Cortex of kidney (tissue), 1 donor: ENCODE measurements at places on chromosomes 7 and 10.

DNA sequence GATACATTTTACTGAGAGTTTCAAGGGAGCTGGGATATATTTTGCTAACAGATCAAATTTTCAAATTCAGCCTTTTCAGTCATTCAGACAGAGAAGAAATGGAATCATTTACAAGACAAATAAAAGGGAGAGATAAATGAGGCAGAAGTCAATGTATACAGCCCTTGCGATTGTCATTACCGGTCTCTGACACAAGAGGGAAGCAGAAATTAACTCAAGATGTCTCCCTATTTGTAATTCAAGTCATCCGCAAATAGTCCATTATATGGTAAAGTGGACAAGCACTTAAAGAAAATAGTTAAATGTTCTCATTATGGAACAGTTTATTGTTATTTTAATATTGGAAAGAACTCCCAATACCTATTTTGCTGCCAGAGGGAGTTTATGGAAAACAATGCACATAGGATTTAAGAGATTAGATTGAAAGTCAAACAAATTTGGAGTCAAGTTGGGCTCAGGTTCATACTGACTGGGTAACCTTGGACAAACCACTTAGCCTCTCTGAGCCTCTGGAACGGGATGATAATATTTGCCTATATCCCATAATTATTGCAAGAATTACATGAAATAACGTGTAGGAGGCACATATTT is 89.3 kb upstream of the PRKCQ start:
- no peak for DNase-seq

- no peak for DNase-seq
Measured at GRCh38 chr10:127347202-127347959, 151.0 kb upstream of the INSYN2A start.

- DNase-seq: no peak
Measured at GRCh38 chr7:149431486-149432120, 29.3 kb downstream of the ZNF777 start.

GRCh38 chr7:86846494-86847190 is 202.9 kb downstream of the GRM3 start:
- DNase-seq: no peak

DNA sequence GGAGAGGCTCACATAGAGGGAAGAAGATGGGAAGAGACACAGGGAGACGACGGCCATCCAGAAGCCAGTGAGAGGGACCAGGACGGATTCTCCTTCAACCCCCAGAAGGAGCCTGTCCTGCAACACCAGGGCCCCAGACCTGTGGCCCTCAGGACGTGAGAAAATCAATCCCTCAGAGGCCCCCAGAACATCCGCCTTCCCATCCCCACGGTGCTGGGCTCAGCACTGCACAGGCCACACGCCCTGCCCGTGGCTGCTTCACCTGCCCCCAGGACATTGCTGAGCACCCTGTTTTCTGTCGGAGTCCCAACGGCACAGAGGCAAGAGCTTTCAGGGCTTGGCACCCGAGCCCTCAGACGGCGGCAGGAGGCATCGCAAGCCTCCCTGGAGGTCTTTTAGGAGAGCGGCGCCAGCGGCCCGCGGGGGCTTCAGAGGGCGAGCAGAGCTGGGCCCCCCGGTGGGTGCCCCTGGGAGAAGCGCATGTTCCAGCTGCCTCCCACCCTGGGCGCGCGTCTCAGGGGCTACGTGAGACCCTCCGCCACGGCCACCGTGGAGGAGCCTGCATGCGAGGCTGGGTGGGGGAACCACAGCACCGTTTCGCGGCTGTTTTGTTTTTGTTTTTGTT is 42.8 kb downstream of the PDGFA start:
- DNase-seq: no peak

DNA sequence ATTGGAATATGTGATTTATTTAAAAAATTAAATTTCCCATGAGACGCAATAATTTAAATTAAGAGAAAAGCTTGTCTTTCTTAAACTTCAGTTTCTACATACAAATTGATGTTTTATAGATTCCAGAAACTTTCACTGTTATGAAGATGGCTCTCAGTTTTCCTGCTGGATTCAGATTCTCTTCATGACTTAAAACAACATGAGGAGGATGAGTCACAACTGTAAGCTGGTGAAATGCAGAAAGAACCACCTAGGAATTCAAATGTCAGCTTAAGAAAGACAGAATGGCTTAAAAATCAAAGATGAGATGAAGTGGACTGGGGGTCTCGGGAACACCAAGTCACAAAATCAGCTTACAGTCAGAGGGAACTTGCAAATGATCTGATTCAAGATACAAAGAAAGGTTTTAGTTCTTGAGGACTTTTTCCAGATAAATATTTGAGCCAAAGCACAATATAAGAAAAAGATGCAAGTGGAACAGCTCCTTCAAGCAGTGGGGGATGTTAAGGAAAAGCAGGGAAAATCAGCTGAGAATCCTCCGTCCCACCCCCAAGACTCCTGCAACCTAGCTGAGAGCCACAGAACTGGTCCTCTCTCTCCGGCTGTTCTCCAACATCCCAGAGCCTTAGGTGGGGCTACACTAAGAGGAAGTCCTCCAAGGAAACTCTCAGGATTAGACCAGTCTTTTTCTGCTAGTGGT is 279.8 kb downstream of the KCNMA1 start:
- no peak for DNase-seq

- DNase-seq: no peak
Measured at GRCh38 chr10:120327675-120328074, 129.4 kb upstream of the PLPP4 start.

DNA sequence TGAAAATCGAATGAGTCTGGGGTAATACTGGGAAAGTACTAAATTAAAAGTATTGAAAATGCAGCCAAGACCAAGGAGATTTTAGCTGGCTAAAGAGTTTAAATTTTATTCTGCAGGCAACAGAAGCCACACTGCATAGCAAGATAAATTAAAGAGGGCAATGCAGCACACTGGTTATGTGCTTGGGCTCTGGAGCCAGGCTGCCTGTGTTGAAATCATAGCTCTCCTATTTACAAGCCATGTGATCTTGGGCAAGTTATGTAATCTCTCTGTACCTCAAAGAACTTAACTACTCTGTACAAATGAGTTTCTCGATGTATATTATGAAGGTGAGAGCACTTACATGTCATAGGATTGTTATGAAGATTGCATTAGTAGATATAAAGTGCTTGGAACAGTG is 9.9 kb downstream of the SLC25A13 start:
- DNase-seq: no peak

- DNase-seq: no peak
Measured at GRCh38 chr7:149562602-149563001, 65.0 kb upstream of the ZNF746 start.

GRCh38 chr7:102024005-102024768 is 206.8 kb downstream of the CUX1 start:
- no peak for DNase-seq

- no peak for DNase-seq
Measured at GRCh38 chr7:116783666-116784318, 78.6 kb upstream of the CAPZA2 start.

- no peak for DNase-seq
Measured at GRCh38 chr7:130741331-130741995, 7.5 kb upstream of the KLF14 start.

DNA sequence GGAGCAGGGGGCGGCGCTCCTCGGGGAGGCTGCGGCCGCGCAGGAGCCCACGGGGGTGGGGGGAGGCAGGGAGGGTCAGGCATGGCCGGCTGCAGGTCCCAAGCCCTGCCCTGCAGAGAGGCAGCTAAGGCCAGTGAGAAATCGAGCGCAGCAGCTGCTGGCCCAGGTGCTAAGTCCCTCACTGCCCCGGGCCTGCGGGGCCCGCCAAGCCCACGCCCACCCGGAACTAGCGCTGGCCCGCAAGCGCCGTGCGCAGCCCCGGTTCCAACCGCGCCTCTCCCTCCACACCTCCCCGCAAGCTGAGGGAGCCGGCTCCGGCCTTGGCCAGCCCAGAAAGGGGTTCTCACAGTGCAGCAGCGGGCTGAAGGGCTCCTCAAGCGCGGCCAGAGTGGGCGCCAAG is 28.3 kb upstream of the TES start:
- DNase-seq: no peak

- DNase-seq: no peak
Measured at GRCh38 chr7:23472556-23472955, 2.3 kb upstream of the IGF2BP3 start.
